ENCODE measurements at places on chromosomes 13 and 19.

- no peaks in the 10 kb centered on the region for H3K4me1 ChIP-seq
- no peak overlapping the region for H3K27ac ChIP-seq
- no peaks in the 10 kb centered on the region for H3K27me3 ChIP-seq
Observed at GRCh38 chr13:97376981-97377380, 57.0 kb upstream of the RAP2A start.

GRCh38 chr19:29678484-29679106, 13.3 kb downstream of the PLEKHF1 start:
- H3K36me3 ChIP-seq, result peaks cover 27% of the 10 kb centered on the region
- peak overlapping the region; percentile 33 for H3K27ac ChIP-seq
- H3K27me3 ChIP-seq, result no peaks in the 10 kb centered on the region
- DNase-seq, result no peak

DNA sequence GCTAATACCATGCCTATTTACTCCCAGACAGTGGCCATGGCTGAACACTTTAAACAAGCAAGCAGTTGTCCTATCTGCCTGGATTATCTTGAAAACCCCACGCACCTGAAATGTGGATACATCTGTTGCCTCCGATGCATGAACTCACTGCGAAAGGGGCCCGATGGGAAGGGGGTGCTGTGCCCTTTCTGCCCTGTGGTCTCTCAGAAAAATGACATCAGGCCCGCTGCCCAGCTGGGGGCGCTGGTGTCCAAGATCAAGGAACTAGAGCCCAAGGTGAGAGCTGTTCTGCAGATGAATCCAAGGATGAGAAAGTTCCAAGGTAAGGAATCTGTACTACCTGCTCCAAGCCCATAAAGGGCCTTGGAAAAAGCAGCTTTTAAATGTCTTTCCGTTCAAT, 8.6 kb downstream of the RFPL4AL1 start:
- H3K27me3 ChIP-seq, result no peaks in the 10 kb centered on the region
- H3K4me1 ChIP-seq, result no peaks in the 10 kb centered on the region
- no peaks in the 10 kb centered on the region for H3K36me3 ChIP-seq
- no peak overlapping the region for H3K27ac ChIP-seq

DNA sequence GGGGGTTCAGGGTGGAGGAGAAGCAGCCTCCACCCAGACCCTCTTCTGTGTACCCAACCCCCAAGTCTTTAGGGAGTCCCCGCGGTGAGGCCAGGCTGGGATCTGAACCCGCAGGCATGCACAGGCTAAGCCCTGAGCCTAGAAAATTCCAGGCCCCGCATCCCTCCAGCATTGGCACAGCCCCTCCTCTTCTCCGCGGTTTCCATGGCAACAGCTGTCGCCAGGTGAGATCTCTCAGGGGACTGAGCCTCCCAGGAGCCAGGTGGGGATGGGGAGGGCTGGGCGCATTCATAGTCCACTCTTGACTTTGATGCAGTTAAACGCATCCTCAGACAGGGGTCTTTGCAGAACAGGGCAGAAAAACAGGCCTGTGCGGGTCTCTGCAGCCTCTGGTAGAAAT, 48.3 kb upstream of the USP29 start:
- H3K4me3 ChIP-seq, result no peak overlapping the region
- H3K27ac ChIP-seq, result no peak overlapping the region
- no peaks in the 10 kb centered on the region for H3K36me3 ChIP-seq
- no peaks in the 10 kb centered on the region for H3K27me3 ChIP-seq
- H3K4me1 ChIP-seq, result no peaks in the 10 kb centered on the region

DNA sequence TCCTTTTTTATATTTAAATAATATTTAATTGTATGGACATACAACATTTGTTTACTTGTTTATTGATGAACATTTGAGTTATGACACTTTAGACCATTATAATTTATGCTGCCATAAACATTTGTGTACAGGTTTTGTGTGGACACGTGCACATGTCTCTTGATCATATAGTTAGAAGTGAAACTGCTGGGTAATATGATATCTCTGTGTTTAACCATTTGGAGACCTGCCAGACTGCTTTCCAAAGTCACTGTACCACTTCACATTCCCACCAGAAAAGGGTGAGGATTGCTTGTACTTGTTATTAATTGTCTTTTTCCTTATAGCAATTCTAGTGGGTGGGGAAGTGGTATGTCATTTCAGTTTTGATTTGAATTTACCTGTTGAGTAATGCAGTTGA, 145.6 kb upstream of the KLHL1 start:
- H3K27ac ChIP-seq, result no peak overlapping the region
- H3K27me3 ChIP-seq, result no peaks in the 10 kb centered on the region
- no peaks in the 10 kb centered on the region for H3K4me1 ChIP-seq
- H3K36me3 ChIP-seq, result no peaks in the 10 kb centered on the region
- no peak for DNase-seq
- H3K4me3 ChIP-seq, result no peak overlapping the region

GRCh38 chr19:33688171-33688992, 66.6 kb downstream of the CHST8 start:
- H3K36me3 ChIP-seq, result no peaks in the 10 kb centered on the region
- no peaks in the 10 kb centered on the region for H3K4me1 ChIP-seq
- no peaks in the 10 kb centered on the region for H3K27me3 ChIP-seq
- no peak overlapping the region for H3K4me3 ChIP-seq
- H3K27ac ChIP-seq, result no peak overlapping the region

GRCh38 chr13:107551521-107551920, 663.8 kb downstream of the LIG4 start:
- no peaks in the 10 kb centered on the region for H3K27me3 ChIP-seq
- no peaks in the 10 kb centered on the region for H3K36me3 ChIP-seq
- no peak overlapping the region for H3K27ac ChIP-seq
- H3K4me1 ChIP-seq, result no peaks in the 10 kb centered on the region

DNA sequence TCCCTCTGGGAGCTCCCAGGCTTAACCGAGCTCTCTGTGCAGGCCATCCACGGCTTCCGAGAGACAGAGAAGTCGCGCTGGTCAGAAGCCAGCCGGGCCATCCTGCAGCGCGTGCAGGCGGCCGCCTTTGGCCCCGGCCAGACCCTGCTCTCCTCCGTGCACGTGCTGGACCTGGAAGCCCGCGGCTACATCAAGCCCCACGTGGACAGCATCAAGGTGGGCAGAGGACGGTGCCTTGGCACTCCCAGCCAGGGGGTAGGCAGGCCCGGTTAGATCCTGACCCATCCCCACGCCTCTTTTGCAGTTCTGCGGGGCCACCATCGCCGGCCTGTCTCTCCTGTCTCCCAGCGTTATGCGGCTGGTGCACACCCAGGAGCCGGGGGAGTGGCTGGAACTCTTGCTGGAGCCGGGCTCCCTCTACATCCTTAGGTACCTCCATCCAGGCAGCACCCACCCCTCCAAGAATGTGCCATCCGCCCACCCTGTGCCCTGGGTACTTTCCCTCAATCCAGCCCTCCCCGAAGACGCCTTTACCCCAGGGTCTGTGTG, 1.5 kb downstream of the PSPN start:
- H3K36me3 ChIP-seq, result peaks cover 2% of the 10 kb centered on the region
- H3K4me3 ChIP-seq, result peak overlapping the region; percentile 100
- H3K4me1 ChIP-seq, result peaks cover 22% of the 10 kb centered on the region
- H3K27me3 ChIP-seq, result no peaks in the 10 kb centered on the region

DNA sequence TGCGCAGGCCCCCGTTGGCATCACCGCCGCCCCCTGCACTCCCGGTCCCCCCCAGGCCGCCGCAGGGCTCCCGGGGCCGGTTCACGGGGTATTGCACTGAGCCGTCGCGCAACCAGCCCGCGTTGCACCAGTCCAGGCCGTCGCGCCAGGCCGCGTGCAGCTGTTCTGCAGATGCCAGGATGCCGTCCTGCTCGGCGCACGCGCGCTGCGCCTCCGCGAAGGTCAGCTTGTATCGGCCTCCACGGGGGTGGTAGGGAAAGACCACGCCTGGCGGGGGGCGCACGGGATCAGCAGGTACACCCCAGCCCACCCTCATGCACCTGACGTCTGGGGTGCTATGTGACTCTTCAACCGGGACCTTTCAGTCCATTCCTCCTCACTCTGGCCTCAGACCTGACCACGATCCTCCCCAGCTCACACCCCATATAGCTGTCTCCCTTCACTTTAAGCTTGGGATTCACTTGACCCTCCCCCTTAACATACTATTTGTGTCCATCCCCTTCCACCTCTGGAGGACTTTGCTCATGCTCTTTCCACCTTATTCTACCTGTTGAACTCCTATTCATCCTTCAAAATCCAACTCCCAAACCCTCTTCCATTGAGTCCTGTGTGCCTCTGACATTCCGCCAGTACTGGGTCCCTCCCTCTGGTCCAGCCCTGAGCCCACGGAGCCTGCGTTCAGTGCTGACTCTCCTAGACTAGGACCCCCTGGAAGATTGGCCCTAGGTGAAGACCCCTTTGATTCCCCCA, 14.3 kb downstream of the TM6SF2 start:
- no peaks in the 10 kb centered on the region for H3K36me3 ChIP-seq
- peaks cover 7% of the 10 kb centered on the region for H3K27me3 ChIP-seq
- DNase-seq, result no peak
- no peak overlapping the region for H3K27ac ChIP-seq
- H3K4me1 ChIP-seq, result no peaks in the 10 kb centered on the region

DNA sequence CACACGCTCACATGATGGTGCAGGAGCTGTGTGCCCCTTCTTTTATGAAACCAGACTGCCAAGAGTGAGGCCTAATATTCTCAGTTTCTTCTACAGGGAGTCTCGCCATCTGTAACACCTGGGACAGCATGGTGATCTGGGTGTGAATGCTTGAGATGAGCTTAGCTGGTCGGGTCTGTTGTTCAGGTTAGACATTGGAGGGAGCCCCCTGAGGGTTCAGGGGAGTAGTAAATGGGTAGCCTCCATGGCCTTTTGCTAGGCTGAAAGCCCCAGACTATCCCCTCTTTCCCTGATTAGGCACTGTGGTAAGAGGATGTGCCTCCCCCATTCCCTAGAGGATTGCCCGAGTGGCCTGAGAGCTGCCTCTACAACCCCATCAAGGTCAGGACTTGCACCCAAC, 1916.1 kb downstream of the PCDH9 start:
- H3K4me1 ChIP-seq, result no peaks in the 10 kb centered on the region
- H3K27me3 ChIP-seq, result no peaks in the 10 kb centered on the region
- DNase-seq, result no peak

- H3K27ac ChIP-seq, result no peak overlapping the region
- H3K27me3 ChIP-seq, result peaks cover 7% of the 10 kb centered on the region
- DNase-seq, result no peak
- no peak overlapping the region for H3K4me3 ChIP-seq
Observed at GRCh38 chr19:32040236-32040635, 305.2 kb upstream of the ZNF507 start.

DNA sequence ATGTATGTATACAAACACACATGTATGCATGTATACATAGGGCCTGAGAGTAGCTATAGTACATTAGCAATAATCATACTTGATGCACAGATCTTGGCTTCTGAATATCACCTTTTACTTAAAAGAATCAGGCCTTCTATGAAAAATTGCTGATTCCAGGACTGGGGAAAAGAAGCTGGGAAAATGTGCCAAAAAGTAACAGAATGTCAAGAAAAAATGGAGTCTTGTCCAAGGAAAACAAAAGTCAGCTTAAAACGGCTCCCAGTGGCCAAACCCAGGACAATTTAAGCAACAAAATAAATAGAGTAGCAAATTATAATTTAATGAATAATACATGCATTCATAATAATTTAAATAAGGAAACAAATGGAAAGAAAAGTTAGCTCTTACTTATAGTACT, 2104.9 kb downstream of the PCDH9 start:
- no peak for DNase-seq
- no peak overlapping the region for H3K4me3 ChIP-seq
- H3K27ac ChIP-seq, result no peak overlapping the region
- H3K27me3 ChIP-seq, result no peaks in the 10 kb centered on the region
- H3K36me3 ChIP-seq, result no peaks in the 10 kb centered on the region

- peaks cover 82% of the 10 kb centered on the region for H3K36me3 ChIP-seq
- peak overlapping the region; percentile 81 for H3K27ac ChIP-seq
- peaks cover 91% of the 10 kb centered on the region for H3K4me1 ChIP-seq
- no peaks in the 10 kb centered on the region for H3K27me3 ChIP-seq
- no peak for DNase-seq
- no peak overlapping the region for H3K4me3 ChIP-seq
Observed at GRCh38 chr19:38711726-38712153, 32.5 kb downstream of the CAPN12 start.

DNA sequence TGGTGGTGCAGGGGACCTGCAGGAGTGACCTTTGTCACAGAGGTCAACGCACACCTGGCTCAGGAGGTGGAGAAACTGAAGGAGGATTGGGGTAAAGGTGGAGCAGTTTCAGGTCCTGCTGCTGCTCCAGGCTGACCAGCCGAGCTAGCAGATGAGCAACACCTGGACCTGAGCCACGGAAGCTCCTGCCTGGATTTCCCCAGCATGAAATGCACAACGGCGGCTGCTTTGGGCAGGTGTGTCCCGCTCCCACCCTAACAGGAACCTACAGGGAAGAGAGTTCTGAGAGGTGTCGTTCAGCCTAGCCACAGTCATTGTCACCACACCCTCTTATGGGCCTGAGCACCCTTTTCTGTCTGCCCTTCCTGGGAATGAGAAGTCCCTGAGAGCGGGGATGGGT, 15.7 kb upstream of the CD177 start:
- H3K27ac ChIP-seq, result no peak overlapping the region
- H3K4me1 ChIP-seq, result no peaks in the 10 kb centered on the region
- H3K27me3 ChIP-seq, result no peaks in the 10 kb centered on the region
- no peaks in the 10 kb centered on the region for H3K36me3 ChIP-seq
- no peak overlapping the region for H3K4me3 ChIP-seq

DNA sequence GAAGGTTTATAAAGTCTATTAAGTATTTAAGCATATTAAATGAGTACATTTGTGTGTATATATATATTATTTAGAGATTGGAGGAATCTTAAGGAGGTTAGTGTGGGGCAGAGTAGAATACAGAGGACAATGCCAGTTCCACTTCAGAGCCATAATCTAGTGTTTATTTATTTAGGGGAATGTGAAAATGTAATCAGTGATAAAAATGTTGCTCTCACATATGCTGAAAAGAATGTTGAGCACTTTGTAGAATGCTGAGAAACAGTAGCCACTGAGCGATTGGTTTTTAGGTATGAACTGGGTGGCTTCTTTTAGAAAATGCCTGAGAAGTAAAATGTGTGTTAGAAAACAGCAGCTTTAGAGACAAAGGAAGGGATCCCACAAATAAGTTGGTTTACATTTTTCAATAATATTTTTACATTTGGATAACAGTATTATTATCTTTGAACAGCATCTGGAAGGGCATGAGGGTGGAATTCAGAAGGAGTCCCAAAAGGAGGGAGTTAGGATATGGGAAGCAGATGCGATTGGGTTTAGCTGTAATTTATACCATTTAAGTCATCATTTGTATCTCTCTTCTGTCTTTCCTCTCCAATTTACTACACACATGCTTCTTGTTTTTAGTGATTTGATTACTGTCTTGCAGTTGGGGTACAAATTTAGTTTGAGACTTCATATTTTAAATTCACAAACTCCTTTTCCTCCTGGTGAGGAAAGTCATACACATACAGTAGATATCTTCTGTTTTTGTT, 68.6 kb downstream of the NDFIP2 start:
- no peaks in the 10 kb centered on the region for H3K27me3 ChIP-seq
- H3K27ac ChIP-seq, result no peak overlapping the region
- H3K36me3 ChIP-seq, result no peaks in the 10 kb centered on the region
- no peak for DNase-seq

DNA sequence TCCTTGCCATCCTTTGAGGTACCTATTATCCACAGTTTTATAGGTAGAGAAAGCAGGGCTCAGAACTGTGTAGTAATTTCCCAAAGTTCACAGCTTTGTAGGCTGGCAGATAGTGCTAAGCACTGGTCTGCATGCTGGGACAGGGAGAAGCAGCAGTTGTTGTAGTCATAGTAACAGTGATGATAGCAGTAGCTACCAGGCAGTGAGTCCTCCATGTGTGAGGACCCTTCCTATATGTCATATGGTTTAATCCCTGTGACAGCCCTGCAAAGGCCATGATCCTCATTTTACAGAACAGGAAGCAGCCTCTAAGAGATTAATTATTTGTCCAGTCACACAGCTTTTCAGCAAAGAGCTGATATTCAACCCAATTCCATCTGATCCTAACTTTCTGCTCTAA, 21.0 kb downstream of the SERP2 start:
- H3K27me3 ChIP-seq, result no peaks in the 10 kb centered on the region
- no peak overlapping the region for H3K27ac ChIP-seq
- no peak overlapping the region for H3K4me3 ChIP-seq
